ENCODE measurements at places on chromosomes 5 and 9.
A peak's percentile ranks its signal among the peaks of the same experiment; 100 is the strongest.

- DNase-seq: peak; percentile 55
Measured at GRCh38 chr9:2817999-2818803, 25.7 kb downstream of the PUM3 start.

GRCh38 chr5:172133359-172134029 lies 54.5 kb downstream of the STK10 start:
- DNase-seq: peak; percentile 98

DNA sequence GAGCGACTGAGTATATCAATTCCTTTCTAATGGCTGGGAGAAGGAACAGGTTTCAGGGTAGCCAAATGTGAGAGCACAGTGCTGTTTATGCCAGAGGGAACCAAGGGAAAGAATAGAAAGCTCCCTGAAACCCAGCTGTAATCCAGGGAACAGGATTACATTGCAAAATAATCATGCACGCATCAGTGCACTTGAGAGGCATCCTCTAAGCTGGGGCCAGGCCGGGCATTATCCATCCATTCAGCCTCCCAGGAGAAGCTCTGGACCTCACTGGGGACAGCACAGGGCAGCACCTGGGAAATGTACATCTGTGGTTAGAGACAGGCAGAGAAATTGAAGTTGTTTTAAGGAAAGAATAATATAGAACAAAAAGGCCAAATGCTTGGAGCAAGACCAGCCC lies 72.7 kb downstream of the MTRR start:
- no peak for DNase-seq

- no peak for DNase-seq
Measured at GRCh38 chr5:149711338-149711737, 18.8 kb upstream of the PPARGC1B start.

GRCh38 chr5:33720176-33720575 lies 171.6 kb downstream of the ADAMTS12 start:
- DNase-seq: no peak

- DNase-seq: peak; percentile 53
Measured at GRCh38 chr9:137000177-137000930, 4.0 kb upstream of the CLIC3 start.

GRCh38 chr5:1792842-1793266 lies 6.8 kb downstream of the MRPL36 start:
- DNase-seq: peak; percentile 83

GRCh38 chr9:3750321-3750720 lies 224.5 kb upstream of the RFX3 start:
- DNase-seq: no peak

DNA sequence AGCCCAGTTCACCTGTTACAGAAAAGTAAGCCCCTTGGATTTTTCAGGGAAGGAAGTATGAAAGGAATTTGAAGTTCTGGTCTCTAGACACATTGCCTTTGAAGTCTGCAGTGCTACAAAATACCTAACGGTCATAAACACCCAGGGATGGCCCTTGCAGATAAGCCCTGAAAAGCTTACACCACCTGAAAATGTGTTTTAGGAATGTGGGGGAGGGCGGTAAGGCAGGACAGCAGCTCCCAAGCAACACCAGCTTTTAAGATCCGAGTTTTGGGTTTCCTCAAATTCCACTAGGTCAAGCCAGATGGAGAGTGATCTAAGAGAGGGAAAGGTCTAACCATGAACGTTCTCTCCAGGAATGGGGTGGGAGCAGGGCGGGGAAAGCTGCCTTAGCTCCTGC lies 114.1 kb upstream of the PANK3 start:
- DNase-seq: no peak

- DNase-seq: no peak
Measured at GRCh38 chr5:174359071-174359470, 313.6 kb downstream of the NSG2 start.

- no peak for DNase-seq
Measured at GRCh38 chr9:119280740-119281485, 88.3 kb downstream of the BRINP1 start.

GRCh38 chr5:172906436-172906835 lies 52.8 kb upstream of the RPL26L1 start:
- peak; percentile 84 for DNase-seq

GRCh38 chr9:37429441-37430285 lies 7.2 kb downstream of the GRHPR start:
- no peak for DNase-seq

DNA sequence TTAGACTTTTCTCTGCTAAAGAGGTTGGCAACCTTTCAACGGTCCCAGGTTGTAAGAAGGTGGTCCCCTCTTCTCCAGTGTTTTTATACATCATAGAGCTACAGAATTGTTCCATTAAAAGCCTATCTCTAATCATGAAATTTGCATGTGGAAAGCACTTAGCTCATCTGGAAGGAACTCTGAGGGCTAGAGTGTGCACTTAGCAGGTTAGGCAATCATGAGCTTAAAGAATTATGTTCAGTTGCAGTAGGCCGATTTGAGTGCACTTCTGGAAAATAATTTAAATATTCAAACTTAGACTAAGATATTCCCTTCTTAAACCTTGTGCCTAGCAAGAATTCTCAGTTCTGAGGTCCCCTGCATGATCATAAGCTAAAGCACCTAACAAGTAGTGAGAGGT lies 468.7 kb downstream of the SPATA31D1 start:
- no peak for DNase-seq

GRCh38 chr9:85478847-85479246 lies 262.9 kb downstream of the AGTPBP1 start:
- DNase-seq: no peak

Data from fibroblast of skin of right biceps (primary cell).